Right hindlimb (tissue), 1 donor: ENCODE measurements at places on chromosomes 3 and 15.
A peak's percentile ranks its signal among the peaks of the same experiment; 100 is the strongest.

DNA sequence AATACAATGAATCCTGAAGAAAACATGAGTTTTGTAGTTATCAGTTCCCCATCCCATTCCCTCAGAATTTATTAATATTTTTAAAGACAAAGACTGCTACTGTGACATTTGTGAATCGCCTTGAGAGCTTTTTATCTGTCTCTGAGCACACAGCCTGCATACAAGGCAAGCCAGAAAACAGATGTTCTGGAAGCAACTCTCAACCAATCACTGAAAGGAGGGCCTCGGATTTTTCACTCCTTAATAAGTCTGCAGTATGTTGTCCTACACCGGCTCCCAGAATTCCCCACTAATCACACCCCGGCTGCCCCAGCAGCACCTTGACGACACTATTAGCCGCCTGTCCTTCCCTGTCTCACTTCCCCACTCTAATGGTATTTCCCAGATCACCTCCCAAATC, 138.5 kb downstream of the ZNF621 start:
- DNase-seq = no peak

- DNase-seq = no peak
Observed at GRCh38 chr15:39719109-39719508, 63.5 kb downstream of the FSIP1 start.

DNA sequence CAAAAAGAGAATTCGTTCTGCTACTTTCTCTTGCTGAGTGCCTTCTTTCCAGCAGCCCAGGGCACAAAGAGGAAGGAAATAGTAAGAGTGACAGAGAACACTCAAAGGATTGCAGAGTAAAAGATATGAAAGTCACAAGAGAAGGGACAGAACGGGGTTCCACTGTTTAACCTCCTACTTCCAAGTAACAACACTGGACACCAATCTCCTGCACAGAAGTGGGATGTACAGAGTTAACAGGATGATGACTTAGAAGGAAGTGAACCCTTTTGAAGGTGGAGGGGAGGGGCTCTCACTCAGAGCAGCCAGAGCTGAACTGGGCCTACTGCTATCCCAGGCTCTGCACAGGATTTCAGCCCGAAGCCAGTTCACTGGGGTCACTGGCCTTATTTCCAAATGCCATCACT, 130.1 kb upstream of the PRICKLE2 start:
- DNase-seq = no peak

- no peak for DNase-seq
Observed at GRCh38 chr15:92326236-92326635, 67.4 kb upstream of the ST8SIA2 start.

- no peak for DNase-seq
Observed at GRCh38 chr15:57503911-57504598, 87.6 kb upstream of the MYZAP start.

DNA sequence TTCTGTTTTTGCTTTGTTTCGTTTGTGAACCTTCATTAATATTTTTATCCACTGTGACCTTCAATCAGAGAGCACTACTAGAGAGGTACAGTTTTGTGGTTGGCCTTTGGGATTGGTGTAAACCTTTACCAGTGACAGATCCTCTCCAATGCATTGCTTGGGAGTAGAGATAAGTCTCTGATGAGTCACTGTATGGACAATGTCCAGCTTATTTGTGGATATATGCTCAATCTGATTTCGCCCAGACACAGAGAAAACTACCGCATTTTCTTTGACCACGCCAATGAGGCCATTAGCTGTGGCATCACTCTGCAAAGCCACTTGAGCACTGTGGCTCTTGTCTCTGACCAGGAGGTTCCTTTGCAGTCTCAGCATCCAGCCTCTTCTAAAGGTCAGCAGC, 964.7 kb downstream of the TUSC7 start:
- DNase-seq = no peak

- DNase-seq = peak; percentile 41
Observed at GRCh38 chr3:159260049-159260662, 458.3 kb downstream of the MFSD1 start.

DNA sequence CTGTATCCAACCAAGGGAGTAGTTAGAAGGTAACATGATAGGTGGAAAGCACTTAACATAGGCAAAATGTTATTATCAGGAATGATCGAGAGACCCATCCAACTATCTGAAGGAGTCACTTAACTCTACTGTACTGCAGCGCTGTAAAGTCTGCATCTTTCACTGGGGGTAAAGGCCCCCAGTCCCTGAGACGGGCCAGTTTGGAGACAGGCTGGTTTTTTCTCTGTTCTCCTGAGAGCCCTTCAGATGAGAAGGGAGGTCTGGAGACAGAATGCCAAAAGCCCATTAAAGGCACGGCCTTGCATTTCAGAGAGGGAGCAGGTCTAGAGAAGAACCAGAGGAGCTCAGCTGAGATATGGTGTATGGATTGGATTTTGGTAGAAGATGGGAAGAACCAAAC, 71.3 kb upstream of the CGNL1 start:
- DNase-seq = no peak

- DNase-seq = no peak
Observed at GRCh38 chr3:178706411-178706810, 170.2 kb downstream of the KCNMB2 start.

DNA sequence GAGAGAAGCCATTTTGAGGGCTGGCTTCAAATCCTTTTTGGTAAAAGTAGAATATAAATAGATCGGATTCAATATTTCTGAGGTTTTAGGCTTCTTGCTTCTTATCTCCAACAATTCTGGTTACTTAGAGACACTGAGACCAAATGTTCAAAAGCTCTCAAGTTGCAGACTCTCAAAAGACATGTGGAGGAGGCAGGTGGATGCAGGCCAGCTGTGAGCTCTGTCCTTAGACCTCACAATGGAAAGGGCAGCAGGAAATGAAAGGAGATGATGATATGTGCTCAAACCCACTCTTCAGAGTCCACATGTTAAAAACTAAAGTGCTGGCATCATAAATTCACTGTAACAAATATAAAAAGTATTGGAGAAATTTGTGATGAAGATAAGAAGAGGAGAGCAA, 424.9 kb upstream of the ALCAM start:
- DNase-seq = no peak

GRCh38 chr3:113286524-113286923, 75.2 kb downstream of the BOC start:
- no peak for DNase-seq

DNA sequence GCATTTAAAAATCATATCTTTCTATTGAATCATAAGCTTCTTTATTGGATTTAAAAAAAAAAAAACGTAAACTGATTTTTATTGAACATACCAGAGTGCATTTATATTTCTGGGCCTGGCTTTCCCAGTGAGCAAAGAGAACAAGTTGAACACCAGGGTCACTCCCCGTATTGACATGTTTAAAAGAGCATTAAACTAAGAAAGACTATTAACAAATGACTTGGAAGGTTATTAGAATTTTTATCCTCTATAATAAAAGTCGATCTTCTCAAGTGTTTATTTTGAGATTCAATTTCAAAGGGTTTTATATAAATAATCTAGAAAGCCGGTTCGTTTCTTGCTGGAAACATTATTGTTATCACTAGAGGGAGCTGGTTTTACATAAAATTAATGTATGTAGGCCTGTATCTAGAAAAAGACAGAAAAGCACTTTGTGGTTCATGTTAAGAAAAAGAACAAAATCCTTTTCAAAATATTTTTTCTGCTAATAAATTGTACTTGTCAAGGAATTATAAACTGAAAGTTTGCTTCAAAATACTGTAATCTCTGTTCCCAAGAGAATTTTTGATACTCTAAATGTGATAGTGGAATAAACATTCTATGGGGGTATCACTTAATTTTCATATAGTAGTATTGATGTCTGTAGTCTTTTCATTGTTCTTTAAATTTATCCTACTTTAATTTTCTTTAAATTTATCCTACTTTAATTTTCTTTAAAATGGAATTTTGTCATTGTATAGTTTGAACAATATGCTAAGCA, 321.8 kb upstream of the MME start:
- DNase-seq = no peak

DNA sequence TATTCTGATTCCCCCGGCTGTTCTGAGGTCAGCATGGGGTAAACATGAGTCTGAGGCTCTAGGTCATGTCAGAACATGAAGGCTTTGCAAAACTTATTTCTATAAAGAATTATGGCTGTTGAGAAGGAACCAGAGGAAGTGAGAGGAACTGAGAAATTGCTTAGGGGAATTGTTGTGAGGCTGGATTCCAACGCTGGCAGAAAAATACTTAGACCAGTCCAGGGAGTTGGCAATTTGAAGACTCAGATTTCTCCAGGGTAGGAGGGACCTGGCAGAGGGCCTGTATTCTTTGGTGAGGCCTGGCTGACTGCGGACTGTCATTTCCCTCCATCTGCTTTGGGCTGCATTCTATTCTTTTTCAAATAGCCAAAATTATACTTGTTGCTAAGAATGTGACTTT, 155.5 kb downstream of the PLD1 start:
- DNase-seq = peak; percentile 90

DNA sequence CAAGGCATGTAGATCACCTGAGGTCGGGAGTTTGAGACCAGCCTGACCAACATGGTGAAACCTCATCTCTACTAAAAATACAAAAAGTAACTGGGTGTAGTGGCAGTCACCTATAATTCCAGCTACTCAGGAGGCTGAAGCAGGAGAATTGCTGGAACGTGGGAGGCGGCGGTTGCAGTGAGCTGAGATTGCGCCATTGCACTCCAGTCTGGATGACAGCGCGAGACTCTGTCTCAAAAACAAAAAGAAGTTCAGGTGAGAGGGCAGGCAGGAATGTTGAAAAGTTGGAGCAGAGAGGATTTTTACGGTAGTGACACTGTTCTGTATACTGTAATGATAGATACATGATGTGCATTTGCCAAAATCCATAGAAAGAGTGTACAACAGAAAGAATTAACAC, 31.7 kb downstream of the GXYLT2 start:
- DNase-seq = no peak

- no peak for DNase-seq
Observed at GRCh38 chr15:62593681-62594399, 428.8 kb upstream of the C2CD4B start.

DNA sequence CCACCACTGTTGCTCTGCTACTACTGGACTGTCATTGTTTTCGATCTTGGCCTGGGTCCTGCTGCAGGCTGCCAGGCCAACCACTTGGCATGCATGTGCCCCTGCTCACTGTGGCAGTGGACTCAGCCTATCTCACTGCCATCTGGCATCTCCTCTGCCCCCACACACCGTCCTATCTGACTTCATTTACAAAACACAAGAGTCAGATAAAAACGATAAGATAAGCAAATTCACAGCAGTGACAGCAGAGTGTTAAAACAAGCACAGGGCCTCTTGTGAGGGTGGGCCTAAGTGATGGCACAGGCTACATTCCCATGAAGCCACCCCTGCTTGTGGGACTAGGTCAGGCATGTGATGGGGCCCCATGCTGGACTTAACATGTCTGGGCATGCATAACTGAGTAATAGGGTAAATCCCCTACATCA, 68.1 kb downstream of the CRYGS start:
- DNase-seq = no peak

GRCh38 chr3:124053871-124054270, 61.9 kb upstream of the ROPN1 start:
- DNase-seq = no peak

GRCh38 chr3:56190771-56191305, 277.4 kb downstream of the ERC2 start:
- DNase-seq = no peak

DNA sequence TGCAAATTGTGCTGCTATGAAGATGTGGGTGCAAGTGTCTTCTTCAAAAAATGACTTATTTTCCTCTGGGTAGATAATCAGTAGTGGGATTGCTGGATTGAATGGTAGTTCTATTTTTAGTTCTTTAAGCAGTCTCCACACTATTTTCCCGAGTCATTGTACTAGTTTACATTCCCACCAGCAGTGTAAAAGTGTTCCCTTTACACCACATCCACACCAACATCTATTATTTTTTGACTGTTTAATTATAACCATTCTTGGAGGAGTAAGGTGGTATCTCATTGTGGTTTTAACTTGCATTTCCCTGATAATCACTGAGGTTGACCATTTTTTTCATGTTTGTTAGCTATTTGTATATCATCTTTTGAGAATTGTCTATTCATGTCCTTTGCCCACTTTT, 19.7 kb upstream of the PSMD6 start:
- no peak for DNase-seq

- no peak for DNase-seq
Observed at GRCh38 chr3:168436245-168436724, 340.6 kb upstream of the GOLIM4 start.

- DNase-seq = no peak
Observed at GRCh38 chr3:182920515-182921084, 59.7 kb downstream of the DCUN1D1 start.

DNA sequence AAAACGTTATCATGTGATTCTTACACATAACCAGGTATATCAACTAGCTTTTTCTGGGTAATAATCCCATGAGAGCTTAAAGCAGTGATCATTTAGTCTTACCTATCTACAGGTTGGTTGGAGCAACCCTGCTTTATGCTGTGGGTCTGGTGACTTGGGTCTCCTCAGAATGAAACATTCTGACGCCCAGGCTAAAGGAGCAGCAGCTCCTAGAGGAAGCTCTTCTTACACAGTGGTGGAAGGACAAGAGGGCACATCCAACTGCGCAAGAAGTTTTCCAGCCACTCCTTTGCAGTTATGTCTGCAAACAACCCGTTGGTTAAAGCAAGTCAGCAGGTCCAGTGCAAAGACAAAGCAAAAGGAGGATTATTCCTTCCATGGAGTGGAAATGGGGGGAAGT, 377.5 kb downstream of the EDEM1 start:
- no peak for DNase-seq

GRCh38 chr3:104175696-104176095, 1191.0 kb upstream of the ALCAM start:
- no peak for DNase-seq

- DNase-seq = no peak
Observed at GRCh38 chr3:27943106-27943505, 221.0 kb upstream of the EOMES start.

DNA sequence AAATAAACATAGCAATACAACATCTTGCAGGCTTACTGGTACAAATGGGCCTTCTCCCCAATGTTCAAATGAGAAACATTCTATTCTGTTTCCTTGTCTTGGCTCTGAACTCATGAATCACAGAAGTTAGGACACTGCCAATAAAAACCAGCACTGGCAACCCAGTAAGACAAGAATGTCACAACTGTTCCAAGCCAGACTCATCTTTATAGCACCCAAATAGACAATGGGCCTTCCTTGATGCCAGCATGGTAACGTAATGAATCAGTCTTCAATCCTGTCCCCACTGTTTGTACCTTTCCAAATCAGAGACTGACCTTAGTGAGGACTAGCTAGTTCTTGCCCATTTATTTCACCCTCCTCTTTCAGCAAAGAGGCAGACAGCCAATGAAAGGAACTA, 14.1 kb upstream of the RPS17 start:
- no peak for DNase-seq
